ENCODE measurements at places on chromosomes 3 and 15.

- DNase-seq = no peak
Measured at GRCh38 chr3:120182613-120183511, 88.6 kb upstream of the GSK3B start.

DNA sequence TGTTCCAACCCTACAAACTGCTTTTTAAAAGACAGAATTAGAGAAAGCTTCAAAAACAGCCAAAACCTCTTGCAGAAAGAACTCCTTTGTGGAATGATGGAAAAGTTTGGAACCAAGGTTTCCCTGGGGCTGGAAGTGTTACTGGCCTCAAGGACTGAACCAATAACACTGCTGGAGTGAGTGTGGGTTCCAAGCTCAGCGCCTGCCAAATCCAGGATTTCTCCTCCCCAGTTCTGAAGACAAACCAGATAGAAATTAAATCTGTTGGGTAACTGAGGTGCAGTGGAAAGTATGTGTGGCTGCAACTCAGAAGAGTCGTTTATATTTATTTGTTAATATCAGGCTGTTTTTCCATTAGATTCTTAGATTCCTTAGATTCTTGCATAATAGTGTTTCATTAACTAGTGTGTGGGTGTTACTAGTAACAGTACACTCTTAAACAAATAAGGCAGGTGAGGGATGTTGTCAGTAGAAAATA, 66.5 kb upstream of the FNDC3B start:
- no peak for DNase-seq

GRCh38 chr3:125612668-125613067, 17.4 kb upstream of the OSBPL11 start:
- DNase-seq = no peak

DNA sequence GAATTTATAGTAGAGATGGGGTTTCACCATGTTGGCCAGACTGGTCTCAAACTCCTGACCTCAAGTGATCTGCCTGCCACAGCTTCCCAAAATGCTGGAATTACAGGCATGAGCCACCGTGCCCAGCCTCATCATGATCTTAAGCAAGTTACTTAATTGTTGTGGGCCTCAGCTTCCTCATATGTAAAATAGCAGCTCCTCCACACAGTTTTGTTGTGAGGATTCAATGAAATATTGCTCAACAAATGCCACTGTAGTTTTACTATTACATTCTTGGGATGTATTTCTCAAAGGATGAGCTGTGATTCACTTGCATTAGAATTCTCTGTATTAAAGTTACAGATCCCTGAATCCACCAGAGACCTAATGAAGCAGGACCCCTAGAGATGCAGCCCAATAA, 168.8 kb downstream of the ADAMTS9 start:
- no peak for DNase-seq

GRCh38 chr3:9246189-9246588, 3.3 kb downstream of the SRGAP3 start:
- DNase-seq = no peak

DNA sequence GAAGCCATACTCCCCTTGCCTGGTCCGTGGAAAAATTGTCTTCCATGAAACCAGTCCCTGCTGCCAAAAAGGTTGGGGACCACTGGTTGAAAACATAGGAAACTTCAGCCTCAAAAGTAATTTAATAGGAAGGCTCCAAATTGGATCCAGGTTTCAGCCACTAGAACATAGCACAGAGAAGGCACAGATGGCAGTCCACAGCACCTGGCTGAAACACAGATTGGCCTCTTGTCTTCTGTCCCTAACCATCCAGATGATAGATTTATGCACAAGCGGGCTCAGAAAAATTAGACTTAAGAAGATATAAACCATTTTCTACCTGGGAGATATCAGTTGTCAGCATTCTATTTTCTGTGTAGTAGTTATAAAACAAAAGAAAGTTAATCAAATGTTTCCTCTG, 397.1 kb downstream of the CNTN4 start:
- no peak for DNase-seq

DNA sequence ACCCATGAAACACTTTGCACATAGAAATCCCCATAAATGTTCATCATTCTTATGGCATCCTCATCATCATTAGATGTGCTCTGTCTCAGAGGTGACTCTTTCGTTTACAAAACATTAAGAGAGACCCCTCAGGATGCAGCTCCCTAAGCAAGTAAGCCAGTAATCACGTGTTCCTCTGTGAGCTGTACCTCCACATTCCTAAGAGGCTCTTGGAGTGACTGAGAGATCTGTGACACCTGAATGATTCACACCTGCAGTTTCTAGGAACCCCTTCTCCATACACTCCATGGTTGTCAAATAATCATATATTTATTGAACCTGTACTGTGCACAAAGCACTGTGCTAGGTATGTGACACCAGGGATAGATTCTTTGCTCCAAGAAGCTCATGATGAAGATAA, 602.4 kb downstream of the UNC13C start:
- no peak for DNase-seq

GRCh38 chr15:50176869-50177268, 5.1 kb upstream of the SLC27A2 start:
- DNase-seq = no peak

DNA sequence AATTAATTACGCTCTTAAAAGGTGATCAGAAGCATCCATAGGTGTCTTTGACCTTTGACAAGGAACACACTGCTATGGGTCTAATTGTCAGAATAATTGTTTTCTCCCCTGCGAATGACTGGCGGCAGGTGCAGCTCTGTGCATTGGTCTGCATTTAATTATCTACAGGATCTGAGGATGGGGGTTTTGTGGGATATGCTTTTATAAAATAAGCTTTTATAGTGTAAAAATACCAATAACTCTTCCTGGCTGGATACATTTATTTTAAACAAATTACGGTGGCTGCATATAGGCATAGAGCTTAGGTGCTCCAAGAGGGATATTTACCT, 201.6 kb upstream of the RGMA start:
- DNase-seq = no peak

DNA sequence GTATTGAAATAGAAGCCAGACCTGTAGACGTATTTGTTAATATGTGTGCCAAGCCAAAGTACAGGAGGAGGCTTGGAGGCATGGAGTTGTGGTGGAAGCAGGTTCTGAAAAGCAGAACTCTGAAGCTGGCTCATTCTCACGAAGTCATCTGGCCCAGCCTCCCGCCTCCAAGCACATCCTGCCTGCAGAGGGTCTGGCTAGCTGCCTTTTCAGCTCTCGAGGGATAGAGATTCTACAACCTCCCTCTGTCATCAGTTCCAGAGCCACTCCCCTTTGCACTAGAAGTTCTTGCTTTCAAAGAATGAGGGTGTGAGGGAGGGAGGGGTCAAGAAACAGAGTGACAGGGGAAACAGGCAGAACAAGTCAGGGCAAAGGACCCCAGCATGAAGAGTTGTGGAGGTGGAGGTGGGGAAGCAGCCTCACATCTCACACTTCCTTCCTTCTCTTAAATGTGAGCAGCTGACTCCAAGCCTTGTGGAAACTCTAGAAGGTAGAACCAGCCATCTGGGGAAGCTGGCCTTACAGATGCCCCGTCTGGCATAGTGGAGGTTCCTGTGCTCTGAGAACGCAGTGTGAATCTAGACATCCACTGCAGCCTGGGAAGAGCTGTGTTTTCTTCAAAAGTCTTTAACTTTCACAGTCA, 95.3 kb downstream of the SLC49A4 start:
- DNase-seq = peak; percentile 7

DNA sequence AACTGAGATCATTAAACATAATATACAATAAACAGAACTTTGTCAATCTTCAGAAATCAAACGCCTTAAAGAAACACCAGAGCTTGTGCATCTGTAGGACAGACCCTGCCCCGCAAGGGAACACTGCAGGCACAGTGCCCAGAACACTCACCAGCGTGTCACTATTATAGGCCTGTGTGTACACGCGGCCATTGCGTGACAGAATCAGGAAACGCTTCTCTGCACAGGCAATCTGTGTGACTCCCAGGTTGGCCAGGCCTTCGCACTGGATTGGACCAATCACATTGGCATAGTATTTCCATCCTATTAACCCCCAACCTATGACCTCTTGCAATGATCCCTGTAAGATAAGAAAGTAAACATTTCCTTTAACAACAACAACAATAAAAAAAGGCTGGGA, 52.9 kb downstream of the HERC2 start:
- no peak for DNase-seq

DNA sequence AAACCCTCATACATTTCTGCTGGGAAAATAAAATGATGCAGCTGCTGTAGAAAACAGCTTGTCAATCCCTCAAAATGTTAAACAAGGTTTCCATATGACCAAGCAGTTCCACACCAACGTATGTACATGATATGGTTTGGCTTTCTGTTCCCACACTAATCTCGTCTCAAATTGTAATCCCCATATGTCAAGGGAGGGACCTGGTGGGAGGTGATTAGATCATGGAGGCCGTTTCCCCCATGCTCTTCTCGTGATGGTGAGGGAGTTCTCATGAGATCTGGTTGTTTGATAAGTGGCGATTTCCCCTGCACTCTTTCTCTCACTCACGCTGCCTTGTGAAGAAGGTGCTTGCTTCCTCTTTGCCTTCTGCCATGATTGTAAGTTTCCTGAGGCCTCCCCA, 100.6 kb upstream of the SLC24A5 start:
- no peak for DNase-seq

- no peak for DNase-seq
Measured at GRCh38 chr3:177249203-177249602, 51.9 kb upstream of the TBL1XR1 start.

- DNase-seq = no peak
Measured at GRCh38 chr15:22778796-22779195, 7.6 kb upstream of the NIPA1 start.

DNA sequence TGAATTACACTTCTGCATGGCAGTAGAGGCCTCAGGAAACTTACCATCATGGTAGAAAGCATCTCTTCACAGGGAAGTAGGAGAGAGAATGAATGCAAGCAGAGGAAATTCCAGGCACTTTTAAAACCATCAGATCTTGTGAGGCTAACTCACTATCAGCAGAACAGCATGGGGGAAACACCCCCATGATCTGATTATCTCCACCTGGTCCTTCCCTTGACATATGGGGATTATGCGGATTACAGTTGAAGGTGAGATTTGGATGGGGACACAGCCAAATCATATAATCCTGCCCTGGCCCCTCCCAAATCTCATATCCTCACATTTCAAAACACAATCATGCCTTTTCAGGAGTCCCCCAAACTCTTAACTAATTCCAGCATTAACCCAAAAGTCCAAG, 691.1 kb downstream of the SI start:
- no peak for DNase-seq

DNA sequence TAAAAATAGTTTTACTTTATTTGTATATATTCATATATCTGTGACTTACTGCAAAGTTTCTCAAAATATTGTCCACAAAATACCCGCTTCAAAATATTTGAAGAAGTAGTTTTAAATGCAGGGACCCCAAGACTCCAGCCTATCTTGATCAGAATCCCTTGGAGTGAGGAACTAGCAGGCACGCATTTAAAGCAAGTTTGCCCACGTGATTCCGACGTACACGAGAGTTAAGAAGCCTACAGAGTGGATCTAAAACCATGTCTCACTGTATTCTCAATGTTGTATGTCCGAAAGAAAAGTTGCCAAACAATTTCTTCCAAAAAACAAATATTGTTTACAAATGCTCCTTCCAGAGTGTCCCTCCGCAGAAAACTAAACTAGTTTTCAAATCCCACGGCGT, 1.7 kb downstream of the GABRB3 start:
- DNase-seq = no peak

DNA sequence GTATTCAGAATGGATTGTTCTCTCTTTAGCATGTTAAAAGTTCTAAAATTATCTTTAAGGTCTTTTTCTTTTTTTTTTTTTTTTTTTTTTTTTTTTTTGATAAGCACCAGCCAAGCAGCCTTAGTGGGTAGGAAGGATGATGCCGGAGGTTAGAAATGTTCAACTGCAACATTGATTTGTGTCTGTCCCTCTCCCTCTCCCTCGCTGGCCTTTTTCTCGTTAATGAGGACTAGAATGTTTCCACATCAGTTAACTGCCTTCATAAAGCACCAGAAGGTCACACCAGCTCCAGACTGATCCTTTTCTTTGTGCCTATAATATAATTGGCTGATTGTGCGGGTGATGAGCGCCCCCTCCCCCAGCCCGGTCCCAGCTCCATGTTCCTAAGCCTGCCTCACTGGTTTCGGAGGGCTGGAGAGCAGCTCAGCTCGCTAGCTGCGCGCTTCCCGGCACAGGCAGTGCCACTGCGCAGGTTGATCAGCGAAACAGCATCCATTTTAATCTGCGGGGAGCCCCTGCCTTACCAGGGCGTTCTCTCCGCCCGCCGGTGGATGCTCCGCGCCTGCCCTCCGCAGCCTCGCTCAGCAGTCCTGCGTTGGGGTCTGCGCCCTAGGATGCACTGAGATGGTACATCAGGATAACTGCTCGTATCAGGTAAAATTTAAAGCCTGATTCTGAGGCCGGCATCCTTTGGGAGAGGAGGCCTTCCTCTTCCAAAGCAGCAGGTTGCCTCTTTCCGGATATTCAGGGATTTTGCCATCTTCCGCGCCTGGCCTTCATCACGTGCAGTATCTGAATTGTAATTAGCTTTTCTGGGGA, 148.9 kb upstream of the IL12A start:
- no peak for DNase-seq

GRCh38 chr3:176767385-176767784, 429.9 kb downstream of the TBL1XR1 start:
- no peak for DNase-seq

- no peak for DNase-seq
Measured at GRCh38 chr3:194326968-194327217, 24.2 kb downstream of the CPN2 start.

DNA sequence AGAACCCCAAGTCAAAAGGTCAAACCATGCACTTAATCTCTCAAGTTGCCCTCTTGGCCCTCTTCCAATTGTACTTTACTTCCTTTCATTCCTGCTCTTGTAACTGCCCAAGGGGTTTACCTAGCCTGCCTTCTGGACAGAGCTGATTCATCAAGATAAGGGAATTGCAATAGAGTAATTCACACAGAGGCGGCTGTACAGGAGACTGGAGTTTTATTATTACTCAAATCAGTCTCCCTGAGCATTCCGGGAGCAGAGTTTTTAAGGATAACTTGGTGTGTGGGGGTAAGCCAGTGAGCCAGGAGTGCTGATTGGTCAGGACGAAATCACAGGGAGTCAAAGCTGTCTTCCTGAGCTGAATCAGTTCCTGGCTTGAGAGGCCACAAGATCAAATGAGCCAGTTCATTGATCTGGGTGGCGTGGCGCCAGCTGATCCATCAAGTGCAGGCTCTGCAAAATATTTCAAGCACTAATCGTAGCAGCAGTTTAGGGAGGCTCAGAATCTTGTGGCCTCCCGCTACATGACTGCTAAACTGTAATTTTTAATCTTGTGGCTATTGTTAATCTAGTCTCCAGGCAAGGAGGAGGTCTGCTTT, 590.0 kb downstream of the EPHA3 start:
- DNase-seq = no peak

Measured in smooth muscle cell of the brain vasculature (primary cell).